ENCODE measurements at places on chromosomes 12 and 14.

DNA sequence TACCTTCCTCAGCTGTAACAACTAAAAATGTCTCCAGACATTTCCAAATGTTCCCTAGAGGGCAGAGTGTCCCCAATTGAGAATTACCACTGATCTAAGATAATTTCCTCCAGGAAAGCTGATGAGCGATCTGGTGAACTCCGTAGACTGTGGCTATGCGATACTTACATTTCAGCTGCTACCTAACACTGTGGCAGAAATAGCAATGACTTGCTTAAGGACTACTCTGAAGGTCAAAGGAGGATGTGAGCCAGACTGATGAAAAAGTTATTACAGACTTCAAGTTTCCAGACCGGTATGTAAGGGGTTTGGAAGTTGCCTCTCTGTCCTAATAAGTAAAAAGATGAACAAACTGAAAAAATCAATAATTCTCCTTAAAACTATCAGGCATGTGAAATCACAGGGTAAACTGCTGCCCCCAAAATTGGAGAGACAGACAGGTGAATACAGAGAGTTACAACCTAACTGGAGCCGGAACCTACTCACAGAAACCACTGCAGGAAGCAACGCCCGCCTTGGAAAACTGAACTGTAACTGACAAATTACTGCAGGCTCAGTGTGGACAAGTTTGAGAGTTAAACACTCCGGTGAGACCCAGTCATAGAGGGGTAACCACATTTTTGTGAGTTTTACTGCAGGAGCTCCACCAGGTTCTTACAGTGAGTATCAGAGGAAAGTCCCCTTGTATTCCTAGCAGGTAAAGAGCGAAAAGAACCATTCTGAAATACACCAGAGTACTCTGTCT is 60.0 kb upstream of the PARP11 start:
- DNase-seq, result no peak

DNA sequence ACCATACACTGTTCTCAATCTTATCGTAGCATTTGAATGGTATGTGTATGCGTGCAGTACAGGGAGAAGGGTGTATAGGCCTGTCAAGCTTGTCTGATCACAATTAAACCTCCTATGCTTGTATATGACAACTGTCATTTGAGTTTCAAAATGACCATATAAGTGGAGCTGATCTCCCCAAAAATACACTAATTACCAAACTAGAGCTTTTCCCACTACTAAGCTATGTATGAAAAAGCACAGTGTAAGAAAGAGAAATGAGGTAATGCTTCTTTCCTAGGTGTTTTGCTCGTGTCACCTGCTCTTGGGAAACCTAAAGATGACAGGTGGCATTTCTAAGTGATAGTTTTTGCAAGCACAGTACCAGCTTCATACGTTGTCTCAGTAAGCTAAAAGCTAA is 1.1 kb upstream of the STK38L start:
- no peak for DNase-seq

DNA sequence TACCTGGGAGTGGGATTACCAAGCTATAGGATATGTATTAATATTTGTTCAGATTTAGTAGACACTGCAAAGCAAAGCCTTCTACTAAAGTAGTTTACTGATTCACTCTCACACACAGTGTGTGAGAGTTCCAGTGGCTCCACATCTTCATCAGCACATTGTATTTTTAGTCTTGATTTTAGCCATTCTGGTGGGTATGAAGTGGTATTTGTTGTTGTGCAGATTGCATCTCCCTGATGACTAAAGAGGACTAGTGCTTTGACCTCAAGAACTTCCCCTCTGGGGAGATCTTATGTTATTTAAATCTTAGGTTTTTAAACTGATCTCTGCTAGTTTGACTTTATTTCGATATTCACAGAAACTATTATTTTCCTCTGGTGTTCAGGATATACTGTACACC is 479.7 kb upstream of the RGS6 start:
- no peak for DNase-seq

DNA sequence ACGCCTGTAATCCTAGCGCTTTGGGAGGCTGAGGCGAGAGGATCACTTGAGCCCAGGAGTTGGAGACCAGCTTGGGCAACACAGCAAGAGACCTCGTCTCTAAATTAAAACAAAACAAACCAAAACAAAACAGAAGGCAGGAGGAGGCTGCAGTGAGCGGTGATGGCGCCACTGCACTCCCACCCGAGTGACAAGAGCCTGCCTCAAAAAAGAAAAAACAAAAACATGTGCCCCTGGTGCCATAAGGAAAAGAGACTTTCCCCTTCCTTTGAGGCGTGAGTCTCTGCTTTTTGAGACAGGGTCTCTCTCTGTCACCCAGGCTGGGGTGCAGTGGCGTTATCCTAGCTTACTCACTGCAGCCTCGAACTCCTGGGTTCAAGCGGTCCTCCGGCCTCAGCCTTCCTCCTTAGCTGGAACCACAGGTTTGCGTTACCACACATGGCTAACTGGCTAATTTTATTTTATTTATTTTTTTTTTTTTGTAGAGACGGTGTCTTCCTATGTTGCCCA is 9.0 kb upstream of the EAPP start:
- no peak for DNase-seq

DNA sequence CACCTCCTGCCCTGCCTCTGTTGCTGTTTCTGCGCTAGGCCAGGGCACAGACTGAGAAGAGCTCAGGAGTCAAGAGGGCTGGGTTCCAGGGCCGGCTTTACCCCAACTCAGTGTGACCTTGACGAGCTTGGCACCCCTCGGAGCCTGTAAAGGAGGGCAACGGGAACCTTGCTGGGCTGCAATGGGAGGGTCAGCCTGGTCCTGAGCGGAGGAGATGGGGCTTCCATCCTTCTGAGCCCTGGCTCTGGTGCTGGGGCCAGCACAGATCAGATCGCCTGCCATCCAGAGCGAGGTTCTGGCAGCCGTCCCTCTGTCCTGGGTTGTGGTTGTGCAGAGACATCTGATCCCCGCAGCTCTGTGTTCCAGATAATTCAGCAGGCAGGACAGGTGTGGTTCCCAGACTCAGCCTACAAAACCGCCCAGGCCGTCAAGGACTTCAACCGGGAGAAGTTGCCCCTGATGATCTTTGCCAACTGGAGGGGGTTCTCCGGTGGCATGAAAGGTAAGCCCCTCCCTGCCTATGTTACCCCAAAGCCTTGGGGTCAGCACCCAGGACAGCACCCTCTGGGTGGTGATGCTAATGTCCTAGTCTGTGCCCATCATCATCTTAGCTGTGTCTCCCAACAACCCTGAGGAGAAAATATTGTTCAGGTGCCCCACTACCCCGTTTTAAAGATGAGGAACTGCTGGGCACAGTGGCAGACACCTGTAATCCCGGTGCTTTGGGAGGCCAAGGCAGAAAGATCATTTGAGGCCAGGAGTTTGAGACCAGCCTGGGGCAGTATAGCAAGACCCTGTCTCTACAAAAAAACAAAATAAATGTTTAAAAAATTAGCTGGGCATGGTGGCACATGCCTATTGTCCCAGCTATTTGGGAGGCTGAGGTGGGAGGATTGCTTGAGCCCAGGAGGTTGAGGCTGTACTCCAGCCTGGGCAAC is 50.2 kb downstream of the FOXN4 start:
- no peak for DNase-seq

- no peak for DNase-seq
Observed at GRCh38 chr14:71942904-71943694, 10.9 kb downstream of the RGS6 start.

DNA sequence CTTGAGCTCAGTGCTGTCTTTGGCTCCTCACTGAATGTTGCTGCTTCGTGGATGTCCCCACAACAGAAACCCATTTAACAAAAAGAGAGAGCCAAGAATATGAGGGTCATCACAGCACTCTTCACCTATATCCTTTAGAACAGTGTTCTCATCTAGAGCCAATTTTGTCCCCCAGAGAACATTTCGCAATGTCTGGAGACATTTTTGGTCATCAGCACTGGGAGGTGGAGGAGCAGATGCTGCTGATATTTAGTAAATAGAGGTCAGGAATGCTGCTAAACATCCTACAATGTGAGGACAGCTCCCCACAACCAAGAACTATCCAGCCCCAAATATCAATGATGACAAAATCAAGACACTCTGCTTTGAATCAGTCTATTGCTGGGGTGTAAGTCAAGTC is 92.5 kb downstream of the BBS10 start:
- DNase-seq, result no peak

GRCh38 chr12:120820884-120821510 is 83.2 kb downstream of the SPPL3 start:
- no peak for DNase-seq

DNA sequence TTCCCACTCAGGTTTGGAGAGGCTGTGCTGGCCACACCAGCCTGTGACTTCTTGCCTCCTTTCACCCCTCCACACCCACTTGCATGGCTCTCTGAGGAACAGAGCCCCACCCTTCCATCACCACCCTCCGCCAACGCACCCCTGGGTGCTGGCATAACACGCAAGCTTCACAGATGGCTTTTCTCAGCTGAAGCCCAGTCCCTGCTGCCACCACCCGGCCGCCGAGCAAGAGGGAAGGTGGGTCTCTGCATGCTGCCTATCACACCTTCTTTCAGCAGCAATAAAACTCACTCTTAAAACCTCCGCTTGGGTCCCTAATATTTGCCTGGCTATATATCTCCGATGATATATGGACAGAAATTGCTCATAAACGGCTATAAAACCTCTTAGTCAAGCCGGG is 41.6 kb downstream of the SMUG1 start:
- no peak for DNase-seq

GRCh38 chr12:109686523-109686922 is 27.1 kb upstream of the FAM222A start:
- DNase-seq, result no peak
